Stimulated activated CD4-positive, alpha-beta T cell treated with anti-CD3 and anti-CD28 coated beads, Interleukin-12 subunit alpha, Interleukin-12 subunit beta, amount 100 ng/mL, for 48 hours (primary cell): ENCODE measurements at places on chromosomes 2 and 18.

GRCh38 chr2:62475172-62476011 is 30.6 kb downstream of the TMEM17 start:
- DNase-seq: no peak

DNA sequence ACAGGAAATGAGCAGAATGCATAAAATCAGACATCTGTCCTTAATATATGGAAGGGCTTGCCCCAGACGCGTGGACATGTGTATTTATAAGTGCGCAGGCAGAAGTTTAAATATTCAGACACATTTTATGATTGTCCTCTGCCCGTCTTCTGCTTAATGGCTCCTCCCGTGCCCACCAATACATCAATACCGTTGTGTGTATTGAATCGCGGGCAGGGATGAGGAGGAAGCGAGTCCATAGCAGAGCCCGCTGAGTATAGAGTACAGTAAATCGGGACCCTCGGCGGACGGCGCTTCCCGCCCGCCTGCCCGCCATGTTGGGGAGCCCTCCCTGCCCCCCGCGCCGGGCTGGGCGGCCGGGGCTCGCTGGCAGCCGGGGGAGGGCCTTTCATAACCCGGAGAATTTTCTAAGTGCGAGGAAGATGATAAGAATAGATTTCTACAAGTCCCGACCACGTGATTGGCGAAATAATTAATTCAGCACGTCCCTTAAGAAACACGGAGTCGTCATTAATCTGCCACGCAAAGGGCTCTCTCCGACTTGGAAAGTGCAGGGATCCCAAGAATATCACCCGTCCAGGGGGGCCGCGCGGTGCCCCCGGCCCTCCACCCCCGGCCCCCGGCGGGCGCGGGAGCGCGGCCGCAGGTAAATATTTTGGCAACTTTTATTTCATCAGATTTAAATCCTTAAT is at the start of gene HOXD3:
Gene HOXD3, plus strand, starts transcription at position 501 of the 692 bp plus-strand sequence. CDS start 11,808 bp downstream, outside the sequence.
- DNase-seq: no peak

- peak; percentile 31 for DNase-seq
Measured at GRCh38 chr2:28507796-28508764, 12.2 kb downstream of the PLB1 start.

- no peak for DNase-seq
Measured at GRCh38 chr2:126736133-126736874, 80.3 kb downstream of the GYPC start.

DNA sequence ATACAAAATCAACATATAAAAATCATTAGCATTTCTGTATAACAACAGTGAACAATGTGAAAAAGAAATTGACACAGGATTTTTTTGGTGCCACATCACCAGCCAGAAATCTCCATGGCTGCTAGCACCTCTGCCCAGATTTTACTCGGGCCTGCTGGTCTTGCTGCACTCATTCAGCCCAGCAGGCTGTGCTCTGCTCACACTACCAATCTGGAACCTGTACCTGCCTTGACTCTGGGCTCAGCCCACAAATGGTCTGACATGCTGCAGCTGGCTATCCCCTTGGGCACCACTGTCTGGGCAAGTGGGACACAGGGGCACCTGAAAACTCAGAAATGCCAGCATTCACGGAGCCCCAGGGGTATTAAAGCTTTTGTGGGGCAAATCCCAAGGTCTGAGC is 392.5 kb upstream of the NRXN1 start:
- DNase-seq: no peak
